NCI-H2227 treated with DMSO at 0.1 percent for 48 hours (cell line): ENCODE measurements at places on chromosomes 12 and 14.

- DNase-seq: no peak
Observed at GRCh38 chr12:116370004-116370404, 92.5 kb upstream of the MED13L start.

- no peak for DNase-seq
Observed at GRCh38 chr12:116432314-116432750, 126.8 kb upstream of the MAP1LC3B2 start.

- DNase-seq: no peak
Observed at GRCh38 chr12:67716817-67717216, 68.3 kb downstream of the DYRK2 start.

DNA sequence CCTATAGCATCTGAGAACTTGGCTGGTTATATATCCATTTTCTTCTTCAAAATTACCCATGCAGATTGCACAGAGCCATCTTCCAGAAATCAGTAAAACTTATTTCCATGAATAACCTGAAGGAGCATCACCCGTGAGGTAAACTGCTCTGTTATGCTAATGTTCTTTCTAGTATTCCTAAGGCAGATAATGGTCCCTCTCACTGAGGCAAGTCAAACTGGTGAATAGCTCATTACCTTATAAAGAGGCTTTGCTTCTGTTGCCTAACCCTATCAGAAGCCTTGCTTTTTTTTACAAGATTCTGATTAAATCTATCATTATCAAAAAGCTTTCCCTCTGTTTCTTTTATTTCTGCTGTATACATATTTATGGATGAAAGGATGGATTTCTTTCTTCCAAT is 307.6 kb upstream of the FLRT2 start:
- no peak for DNase-seq

- DNase-seq: no peak
Observed at GRCh38 chr12:118520214-118521035, 144.1 kb downstream of the SUDS3 start.

- DNase-seq: no peak
Observed at GRCh38 chr12:49671031-49671765, 36.0 kb downstream of the FMNL3 start.

DNA sequence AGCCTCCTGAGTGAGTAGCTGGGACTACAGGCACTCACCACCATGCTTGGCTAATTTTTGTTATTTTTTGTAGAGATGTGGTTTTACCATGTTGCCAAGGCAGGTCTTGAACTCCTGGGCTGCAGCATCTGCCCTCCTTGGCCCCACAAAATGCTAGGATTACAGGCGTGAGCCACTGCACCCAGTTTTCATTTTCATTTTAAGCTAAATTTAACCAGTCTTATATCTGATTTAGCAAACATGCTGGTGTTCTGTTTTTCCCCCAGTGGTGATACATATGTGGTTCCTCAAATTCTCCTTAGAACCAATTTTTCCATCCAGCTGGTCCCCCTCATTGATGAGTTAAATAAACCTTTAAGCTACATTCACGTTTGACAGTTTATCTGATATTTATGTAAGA is 43.8 kb upstream of the BICD1 start:
- DNase-seq: no peak

DNA sequence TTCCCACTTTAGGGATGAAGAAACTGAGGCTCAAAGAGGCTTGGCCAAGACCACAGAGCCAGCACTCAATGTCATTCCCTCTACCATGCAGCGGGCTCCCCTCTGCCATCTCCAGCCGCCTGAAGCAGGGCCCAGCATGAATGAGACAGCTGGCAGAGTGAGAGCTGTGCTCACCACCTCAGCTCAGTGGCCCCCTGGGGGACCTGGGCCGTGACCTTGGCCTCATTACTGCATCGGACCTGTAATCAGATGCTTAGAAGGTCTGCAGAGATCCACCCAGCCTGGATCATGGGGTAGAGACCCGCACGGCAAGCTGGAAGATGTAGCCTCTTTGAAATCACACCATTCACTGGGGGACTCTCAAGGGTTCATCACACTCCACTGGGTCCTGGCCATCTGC is 22.7 kb upstream of the CORO1C start:
- no peak for DNase-seq

GRCh38 chr14:97295108-97295710 is 498.0 kb downstream of the VRK1 start:
- no peak for DNase-seq

DNA sequence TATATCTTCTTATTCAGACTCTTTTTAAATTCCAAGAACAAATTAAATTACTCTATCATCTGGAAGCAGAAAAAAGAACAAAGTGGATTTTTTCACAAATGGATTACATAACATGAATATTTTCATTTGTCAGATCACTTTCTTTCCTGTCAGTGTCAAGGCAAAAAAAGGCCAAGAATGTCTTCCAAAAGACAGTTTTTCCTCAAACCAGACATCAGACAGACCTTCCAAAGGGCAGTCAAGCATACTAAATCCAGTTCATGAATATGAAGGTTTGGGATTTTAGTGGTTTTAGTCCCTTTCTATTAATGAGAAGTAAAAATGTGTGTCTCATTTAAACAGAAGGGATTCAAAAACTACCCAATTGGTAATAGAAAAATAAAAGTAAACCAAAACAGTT is 336.0 kb downstream of the CEP128 start:
- no peak for DNase-seq

GRCh38 chr12:54526812-54527630 is 22.4 kb upstream of the PDE1B start:
- peak; percentile 45 for DNase-seq

DNA sequence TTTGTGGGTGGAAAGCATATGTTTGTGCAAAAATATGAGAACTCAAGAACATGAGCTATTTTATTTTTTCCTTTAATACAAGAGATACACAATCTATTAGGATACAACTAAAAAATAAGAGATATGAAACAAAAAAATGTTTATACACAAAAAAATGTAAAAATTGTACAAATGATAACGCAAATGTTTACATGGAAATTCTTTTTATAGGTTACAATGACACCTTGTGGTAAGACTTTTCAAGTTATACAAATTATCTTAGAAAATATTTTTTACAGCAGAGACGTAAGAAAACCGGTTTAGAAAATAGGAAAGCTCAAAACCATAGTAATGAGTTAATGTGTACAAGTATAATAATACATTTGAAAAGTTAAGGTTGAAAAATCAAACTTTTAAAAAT is 25.5 kb downstream of the CEP83 start:
- DNase-seq: no peak

- no peak for DNase-seq
Observed at GRCh38 chr14:91339671-91340369, 77.8 kb downstream of the CCDC88C start.

DNA sequence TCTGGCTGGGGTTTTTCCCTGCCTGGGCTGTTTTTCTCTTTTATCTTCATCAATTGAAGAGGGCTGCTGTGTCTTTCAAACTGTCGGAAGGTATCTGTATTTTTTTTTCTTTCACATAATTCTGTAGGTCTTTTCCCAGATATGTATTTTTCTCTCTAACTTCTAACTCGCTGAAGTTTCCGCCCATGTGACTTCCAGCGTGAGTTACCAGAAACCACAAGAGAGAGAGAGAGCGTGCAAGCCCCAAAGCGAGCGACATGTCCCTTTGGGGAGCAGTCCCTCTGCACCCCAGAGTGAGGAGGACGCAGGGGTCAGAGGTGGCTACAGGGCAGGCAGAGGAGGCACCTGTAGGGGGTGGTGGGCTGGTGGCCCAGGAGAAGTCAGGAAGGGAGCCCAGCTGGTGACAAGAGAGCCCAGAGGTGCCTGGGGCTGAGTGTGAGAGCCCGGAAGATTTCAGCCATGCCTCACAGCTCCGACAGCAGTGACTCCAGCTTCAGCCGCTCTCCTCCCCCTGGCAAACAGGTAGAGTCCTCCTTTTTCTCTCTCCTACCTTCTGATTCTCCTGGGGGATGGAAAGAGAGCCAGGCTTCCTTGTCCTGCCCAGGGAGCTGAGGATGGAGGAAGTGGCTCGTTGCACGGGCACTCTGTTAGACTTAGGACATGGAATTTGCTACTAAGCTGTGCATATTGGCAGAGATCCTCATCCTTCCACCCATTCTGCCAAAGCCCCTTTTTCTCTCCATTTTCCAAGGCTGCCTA is at the start of gene BATF:
BATF (plus strand) TSS at position 246 of the 759 bp plus-strand sequence; CDS start at position 460, 214 bp downstream.
- DNase-seq: no peak
